ENCODE measurements at places on chromosomes 6 and 20. TPM values are rescaled to one million over a fixed set of nuclear protein-coding genes. Genes with fewer than 3 reads are reported as not detected.

The PDYN gene
- total RNA-seq, result not detected

- no peaks in the 10 kb centered on the region for H3K4me1 ChIP-seq
- no peak overlapping the region for H3K4me3 ChIP-seq
- no peak for DNase-seq
- H3K27me3 ChIP-seq, result no peaks in the 10 kb centered on the region
Measured at GRCh38 chr6:134468633-134469032, 150.7 kb upstream of the SGK1 start.

DNA sequence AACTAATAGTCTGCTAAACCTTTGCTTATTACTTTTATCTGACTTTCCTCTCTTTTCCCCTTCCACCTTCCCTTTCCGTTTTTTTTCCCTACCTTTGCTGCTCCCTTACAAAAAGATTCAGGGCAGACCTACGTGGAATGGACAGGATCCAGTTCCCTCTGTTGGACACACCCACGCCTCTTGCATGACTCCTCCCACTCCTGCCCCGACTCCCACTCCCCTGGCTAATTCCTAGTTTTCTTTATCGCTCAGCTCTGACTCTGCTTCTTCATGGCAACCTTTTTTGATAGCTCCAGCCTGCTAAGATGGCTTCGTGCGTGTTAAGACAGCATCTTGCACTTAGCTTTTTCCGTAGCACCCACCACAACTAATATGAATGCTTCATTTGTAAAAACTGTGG is 715.6 kb upstream of the NRSN1 start:
- H3K4me3 ChIP-seq, result no peak overlapping the region
- H3K27ac ChIP-seq, result no peak overlapping the region
- no peaks in the 10 kb centered on the region for H3K4me1 ChIP-seq
- no peaks in the 10 kb centered on the region for H3K27me3 ChIP-seq
- no peak for DNase-seq
- H3K36me3 ChIP-seq, result no peaks in the 10 kb centered on the region

- no peak overlapping the region for H3K27ac ChIP-seq
- H3K27me3 ChIP-seq, result no peaks in the 10 kb centered on the region
- DNase-seq, result no peak
- H3K4me1 ChIP-seq, result no peaks in the 10 kb centered on the region
Measured at GRCh38 chr6:7827142-7827541, 83.4 kb downstream of the TXNDC5 start.

- H3K27ac ChIP-seq, result no peak overlapping the region
- no peak overlapping the region for H3K4me3 ChIP-seq
- H3K36me3 ChIP-seq, result no peaks in the 10 kb centered on the region
- H3K4me1 ChIP-seq, result peaks cover 12% of the 10 kb centered on the region
- no peak for DNase-seq
Measured at GRCh38 chr6:163446549-163446948, 32.0 kb downstream of the QKI start.

GRCh38 chr20:18974660-18975059 is 161.1 kb downstream of the SCP2D1 start:
- H3K27me3 ChIP-seq, result no peaks in the 10 kb centered on the region
- no peak for DNase-seq
- no peak overlapping the region for H3K27ac ChIP-seq

All from ascending aorta (tissue), 2 donors.